ENCODE measurements at places on chromosomes 5 and 9.

GRCh38 chr5:178580271-178580955, 9.8 kb downstream of the COL23A1 start:
- DNase-seq: no peak

DNA sequence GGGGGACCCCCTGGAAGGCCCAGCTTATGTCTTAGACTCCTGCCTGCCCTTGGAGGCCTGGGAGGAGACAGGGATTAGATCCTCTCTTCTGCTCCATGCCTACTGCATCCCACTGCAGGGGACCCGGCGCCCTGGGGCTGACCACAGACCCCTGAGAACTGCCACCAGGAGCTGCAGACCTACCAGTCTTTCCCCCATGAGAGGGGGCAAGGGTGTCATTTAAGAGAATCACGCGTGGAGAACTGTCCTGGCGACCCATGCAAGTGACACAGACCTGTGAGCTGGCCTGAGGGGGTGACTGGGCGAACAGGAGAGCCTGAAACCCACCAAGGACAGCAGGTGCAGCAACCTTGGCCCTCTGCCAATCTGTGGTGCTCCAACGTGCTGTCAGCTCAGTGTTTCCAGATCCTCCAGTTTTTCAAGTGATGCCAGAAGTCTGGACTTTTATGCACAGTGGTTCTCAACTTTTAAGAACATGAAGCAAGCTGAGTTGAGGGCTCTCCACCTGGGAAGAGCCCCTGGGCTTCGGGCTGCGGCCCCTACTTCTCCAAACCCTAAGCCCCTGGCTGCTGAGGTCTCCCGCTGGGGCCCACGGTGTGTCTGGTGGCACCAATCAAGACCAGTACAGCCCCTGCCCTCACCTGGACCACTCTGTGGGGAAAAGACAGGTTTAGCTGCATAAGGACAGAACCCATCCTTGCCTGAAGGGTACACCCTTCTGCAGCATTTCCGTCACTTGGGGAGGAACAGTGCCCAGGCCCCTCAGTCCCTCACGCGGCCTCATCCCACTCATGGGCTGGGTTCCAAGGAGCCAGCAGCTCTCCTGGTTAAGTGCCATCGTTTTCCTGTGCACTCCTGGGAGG, 18.2 kb downstream of the GFPT2 start:
- DNase-seq: no peak

DNA sequence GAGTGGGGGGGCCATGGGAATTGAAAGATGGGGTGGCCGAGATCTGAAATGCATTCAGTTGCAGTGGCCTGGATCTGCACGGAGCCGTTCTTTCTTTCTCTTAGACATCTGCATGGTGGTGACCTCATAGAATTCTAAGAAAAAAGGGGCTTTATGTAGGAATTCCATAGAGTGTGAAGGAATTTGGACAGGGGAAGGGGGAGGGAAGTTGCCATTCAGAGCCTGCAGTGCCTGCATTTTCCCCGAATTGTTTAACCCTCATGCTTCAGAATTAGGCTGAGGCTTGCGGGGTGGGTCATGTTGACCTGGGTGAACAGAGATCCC, 4.9 kb downstream of the NEK6 start:
- no peak for DNase-seq

DNA sequence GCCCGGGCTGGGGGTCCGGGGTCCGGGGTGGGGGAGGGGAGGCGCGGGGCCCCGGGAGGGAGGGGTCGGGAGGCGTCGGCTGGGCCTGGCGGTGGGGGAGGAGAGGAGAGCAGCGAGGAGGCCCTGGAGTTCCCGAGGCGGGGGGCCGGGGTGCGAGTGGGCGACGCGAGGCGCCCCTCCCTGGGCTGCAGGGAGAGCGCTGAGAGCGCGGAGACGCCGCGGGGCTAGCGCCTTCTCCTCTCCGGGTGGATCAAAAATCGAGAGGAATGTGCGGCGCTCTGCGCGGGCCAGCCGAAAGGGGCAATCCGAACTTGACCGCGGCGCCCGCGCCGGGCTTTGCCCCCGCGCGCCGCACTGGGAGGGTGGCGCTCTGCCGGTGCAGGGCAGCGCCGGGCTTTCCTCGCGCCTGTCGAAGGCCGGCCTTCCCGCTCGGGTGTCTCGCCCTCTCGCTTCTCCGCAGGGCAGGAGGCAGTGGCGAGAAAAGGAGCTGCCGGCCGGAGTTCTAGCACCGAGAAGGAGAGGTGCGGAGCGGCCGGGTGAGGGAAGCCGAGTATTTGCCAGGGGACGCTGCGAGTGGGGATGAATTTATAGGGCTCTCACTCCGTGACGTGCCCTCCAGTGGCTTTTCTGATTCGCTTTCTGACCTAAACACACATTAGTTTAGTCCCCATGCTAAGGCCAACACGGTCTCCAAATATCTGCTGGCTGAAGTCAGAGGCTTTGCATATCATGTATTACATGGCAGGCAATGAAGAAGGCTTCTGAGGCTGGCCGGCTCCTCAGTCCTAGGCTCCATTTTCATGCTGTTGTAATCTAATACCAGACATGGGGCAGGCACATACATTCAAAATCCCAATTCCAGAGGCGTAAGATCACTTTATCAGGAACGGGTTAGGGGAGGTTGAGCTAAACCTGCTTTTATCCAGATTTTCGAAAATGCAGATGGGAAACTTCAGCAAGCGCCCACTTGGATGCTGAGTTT, 503 bp upstream of the GDNF start:
- DNase-seq: no peak

GRCh38 chr5:54981928-54982327, 3.5 kb downstream of the ESM1 start:
- DNase-seq: no peak

- DNase-seq: no peak
Observed at GRCh38 chr5:94391996-94392395, 226.4 kb downstream of the KIAA0825 start.

DNA sequence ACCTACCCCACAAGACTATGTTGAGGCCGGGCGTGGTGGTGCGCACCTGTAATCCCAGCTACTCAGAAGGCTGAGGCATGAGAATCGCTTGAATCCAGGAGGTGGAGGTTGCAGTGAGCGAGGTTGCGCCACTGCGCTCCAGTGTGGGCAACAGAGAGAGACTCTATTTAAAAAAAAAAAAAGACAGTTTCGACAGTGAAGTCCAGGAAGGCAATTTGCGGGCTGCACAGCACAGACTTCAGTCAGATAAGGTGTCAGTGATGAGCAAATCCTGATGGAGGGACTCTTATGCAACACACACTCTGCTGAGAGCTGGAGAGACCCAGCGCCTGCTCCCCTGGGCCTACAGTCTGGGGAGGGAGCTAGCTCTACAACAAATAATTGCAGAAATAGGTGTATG, 14.2 kb downstream of the CCNJL start:
- no peak for DNase-seq

GRCh38 chr9:135070964-135071735, 16.3 kb upstream of the OLFM1 start:
- peak; percentile 4 for DNase-seq

DNA sequence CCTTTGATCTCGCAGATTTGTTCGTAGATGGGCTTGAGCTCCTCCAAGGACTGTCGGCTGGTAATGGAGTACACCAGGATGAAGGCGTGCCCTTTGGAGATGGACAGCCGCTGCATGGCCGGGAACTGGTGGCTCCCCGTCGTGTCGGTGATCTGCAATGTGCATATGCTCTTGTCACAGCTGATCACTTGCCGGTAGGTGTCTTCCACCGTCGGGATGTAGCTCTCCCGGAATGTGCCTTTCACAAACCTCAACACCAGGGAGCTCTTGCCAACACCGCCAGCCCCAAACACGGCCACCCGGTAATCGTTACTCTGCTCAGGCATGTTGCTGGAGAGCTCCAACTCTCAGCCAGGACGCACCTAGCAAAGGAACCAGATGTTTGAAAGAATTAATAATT, 29.1 kb downstream of the DIRAS2 start:
- DNase-seq: no peak
